NCI-H2081 treated with DMSO at 0.1 percent for 48 hours (cell line): ENCODE measurements at places on chromosomes 16 and 17.

DNA sequence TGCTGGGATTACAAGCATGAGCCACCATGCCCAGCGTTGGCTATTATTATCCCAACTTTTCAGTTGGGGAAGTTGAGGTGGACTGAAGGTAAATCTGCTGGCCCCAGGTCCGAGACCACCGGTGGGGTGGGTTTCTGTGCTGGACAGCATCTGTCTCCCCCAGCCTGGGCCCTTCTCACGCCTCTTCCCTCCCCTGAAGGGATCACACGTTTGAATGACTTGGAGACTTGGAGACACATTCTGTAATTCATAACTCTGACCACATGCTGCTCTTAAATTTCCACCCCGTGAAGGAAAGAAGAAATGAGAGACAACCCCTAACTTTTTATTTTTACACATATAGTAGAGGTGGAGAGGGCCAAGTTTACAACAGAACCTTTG, 109.8 kb downstream of the MSI2 start:
- no peak for DNase-seq

GRCh38 chr16:74071996-74072535, 224.5 kb upstream of the PSMD7 start:
- no peak for DNase-seq

DNA sequence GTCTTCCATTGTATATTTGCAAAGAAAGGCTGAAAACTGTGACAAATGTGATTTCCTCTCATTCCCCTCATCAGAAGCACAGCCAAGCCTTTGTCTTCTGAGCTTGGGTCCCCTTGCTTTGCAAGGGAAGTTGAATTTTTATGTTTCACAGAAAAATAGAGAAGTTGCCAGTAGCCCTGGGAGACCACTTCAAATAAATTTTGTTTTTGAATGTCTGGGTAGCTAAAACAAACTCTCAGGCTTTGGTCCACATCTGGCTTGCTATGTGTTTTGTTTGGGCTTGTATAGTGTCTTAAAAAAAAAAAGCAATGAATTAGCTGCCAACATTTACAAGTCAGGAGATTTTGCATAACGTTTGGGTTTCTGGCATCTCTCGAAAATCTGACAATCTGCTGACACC, 24.1 kb downstream of the PIK3R6 start:
- DNase-seq = no peak

GRCh38 chr17:40529991-40530390, 28.6 kb upstream of the TNS4 start:
- no peak for DNase-seq
